ENCODE measurements at places on chromosomes 6 and 20. TPM values are rescaled to one million over a fixed set of nuclear protein-coding genes. Genes with fewer than 3 reads are reported as not detected.

GRCh38 chr6:35519313-35520015 is 6.8 kb upstream of the TULP1 start:
- no peak for DNase-seq

- no peak for DNase-seq
Measured at GRCh38 chr6:147167576-147168461, 36.4 kb upstream of the STXBP5 start.

Gene AKAP7
- total RNA-seq, result 4.3 TPM

Gene LTA
- total RNA-seq, result 733 TPM

DNA sequence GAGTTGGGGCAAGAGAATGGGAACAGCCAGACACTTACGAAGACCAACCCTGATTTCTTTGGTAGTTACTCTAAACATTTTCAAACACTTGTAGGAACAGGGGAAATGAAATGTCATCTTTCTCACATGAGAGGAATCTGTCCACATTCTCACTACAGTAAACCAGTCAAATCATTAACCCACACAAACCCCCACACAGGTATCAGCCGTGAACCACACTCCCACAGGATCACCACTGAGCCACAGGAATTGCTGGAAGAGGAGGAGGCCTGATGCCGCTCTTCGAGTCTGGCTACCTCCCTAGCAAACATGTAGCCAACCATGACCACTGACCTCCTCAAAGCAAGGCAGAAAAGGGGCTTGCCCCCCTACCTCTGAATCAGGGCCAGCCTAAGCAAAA is 6.9 kb upstream of the RSPO3 start:
- no peak for DNase-seq

Gene HLA-DRB5
- 0.82 TPM for total RNA-seq

Gene RGS19
- total RNA-seq, result 43.2 TPM

DNA sequence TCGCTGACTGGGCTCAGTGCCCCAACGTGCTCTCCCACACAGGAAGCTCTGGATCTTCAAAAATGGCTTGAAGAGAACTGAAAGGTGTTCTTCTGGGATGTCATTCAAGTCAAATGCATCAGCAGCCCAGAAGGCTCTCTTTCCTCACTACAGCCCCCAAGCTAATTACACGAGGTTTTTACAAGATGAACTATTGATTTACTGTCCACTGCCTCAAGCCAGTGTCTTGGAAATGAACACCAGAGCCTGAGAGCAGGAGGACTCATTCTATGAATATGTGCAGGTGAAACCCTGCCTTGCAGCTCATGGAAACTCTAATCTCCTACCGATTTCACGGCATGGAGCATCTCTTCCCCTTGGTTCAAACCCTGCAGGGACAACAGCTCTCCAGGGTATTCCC is 98.9 kb upstream of the CST7 start:
- DNase-seq, result no peak

Gene HDGFL1
- not detected for total RNA-seq

Gene NOX3
- not detected for total RNA-seq

DNA sequence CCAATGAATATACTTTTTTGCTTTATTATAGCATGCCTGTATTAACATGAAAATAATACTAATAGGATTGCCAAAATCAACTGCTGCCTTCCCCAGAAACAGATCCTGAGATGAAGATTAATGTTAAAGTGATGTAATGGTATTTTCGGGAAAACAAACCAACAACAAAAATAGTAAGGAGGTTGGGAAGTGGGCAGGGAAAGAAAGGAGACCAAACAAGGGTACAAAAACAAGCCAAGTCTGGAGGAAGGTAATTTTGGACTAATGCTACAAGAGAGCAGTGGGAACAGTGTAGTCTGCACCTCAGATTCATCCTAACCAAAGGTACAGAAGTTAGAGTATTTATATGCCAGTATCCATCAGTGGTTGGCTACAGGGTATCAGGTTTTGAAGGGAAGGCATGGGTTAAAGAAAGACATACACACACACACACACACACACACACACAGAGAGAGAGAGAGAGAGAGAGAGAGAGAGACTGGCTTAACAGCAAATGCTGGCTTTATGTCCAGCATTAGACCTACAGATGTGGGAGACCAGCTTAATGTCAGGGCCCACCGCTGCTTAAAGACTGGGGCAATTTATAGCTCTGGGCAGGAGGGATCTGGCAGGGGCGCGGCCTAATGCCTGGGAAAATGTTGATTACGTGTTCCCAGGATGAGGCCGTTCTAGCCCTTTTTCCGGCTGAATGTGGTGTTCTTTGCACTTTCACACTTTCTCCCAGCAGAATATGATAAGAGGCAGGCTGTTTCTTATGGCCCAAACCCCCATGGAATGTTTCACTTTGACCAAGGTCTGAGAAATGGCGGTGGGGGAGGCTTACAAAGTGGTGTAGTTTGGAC is 3.8 kb upstream of the SLC17A1 start:
- DNase-seq, result no peak

GRCh38 chr6:157219201-157220200 is 103.8 kb downstream of the TMEM242 start:
- no peak for DNase-seq

Gene TCF21
- total RNA-seq, result not detected

- DNase-seq, result no peak
Measured at GRCh38 chr6:1378065-1379016, 11.0 kb upstream of the FOXF2 start.

GRCh38 chr20:32743237-32744112 is at the start of gene COMMD7:
TSS of gene COMMD7 (minus strand) at chr20:32743467. CDS start at chr20:32743391, 76 bp downstream.
- DNase-seq, result peak; percentile 90

Gene DEFB129
- not detected for total RNA-seq

- DNase-seq, result no peak
Measured at GRCh38 chr6:22906091-22906549, 336.8 kb downstream of the HDGFL1 start.

Gene FUT9
- total RNA-seq, result not detected

DNA sequence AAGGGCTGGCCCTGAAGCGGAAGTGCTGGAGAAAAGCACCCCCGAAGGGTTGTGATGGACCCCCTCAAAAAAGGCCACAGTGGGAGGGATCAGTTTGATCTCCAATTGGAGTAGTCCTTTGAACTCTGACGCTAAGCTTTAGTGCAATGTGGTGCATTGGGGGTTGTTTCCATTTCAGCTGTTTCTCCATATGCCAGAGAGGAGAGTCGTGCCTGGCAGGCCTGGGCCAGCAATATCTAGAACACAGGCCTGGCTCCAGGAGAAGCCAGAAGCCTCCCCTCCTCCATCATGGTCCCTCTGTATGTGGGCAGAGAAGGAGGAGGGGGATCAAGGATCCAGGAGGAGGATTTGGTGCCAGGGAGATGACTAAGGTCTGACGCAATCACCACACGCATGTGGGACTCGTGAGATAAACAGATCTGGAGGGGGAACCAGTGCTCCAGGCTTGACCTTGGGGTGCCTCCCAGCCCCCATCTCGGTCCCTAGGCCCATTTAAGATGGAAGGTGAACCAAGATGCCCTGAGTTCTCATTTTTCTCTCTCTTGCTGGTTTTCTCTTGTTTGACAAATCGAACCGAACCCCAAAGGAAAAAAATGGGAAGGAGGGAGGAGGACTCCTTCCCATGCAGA is 517.4 kb upstream of the JARID2 start:
- peak; percentile 51 for DNase-seq

DNA sequence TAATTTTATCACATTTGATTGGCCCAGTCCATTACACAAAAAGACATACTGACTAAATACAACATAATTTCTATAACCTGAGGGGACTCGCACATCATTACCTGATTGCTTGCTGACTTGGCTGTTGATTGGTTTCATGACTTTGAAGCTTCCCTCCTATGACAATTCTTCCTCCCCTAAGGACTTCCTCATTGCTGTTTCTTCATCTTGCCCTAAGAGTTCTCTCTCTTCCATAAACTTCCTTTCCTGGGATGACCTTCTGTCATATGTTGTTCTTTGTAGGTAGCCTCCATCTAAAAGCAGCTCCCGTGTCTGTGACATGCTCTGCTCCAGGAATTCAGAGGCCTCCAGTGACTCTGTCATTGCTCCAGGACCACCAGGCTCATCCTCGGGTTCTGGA is 22.6 kb downstream of the RSPH3 start:
- DNase-seq, result no peak

- no peak for DNase-seq
Measured at GRCh38 chr20:50304501-50304856, 113.8 kb downstream of the CEBPB start.

DNA sequence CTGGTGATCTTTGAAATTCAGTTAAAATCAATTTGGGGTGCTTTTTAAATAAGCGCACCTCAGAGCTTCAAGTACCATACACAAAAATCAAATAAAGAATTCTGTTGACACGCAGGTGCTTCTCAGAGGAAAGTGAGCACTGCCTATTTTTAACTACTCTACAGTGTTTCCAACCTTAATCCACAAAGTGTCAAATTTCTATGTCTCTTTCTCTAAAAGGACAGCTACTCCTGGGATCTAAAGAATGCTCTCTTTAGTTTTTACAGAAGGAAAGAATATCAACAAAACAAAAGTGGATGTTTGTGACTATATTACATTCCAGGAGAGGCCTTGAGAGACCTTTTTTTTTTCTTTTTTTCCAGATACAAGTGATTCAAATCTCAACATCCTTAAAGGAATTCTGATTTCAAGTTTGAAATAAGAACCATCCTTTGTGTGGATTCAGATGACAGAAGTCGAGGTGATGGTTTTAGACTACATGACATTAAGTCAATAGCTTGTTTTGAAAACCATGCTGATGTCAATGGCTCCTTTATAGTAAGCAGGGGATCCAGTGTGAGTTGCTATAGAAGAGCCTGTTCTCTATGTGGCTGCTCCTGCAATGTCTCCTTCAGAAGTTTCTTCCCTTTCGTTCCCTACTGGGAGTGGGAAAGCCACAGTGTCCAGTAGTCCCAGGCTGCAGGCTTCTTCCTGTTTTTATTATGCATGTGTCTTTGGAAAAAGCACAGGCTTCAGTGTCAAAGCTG is 67.2 kb upstream of the DEFB112 start:
- DNase-seq, result no peak

- DNase-seq, result no peak
Measured at GRCh38 chr6:8087870-8088754, 14.2 kb downstream of the EEF1E1 start.

GRCh38 chr20:60008130-60008808 is 50.0 kb downstream of the CDH26 start:
- no peak for DNase-seq

Gene PHACTR1
- not detected for total RNA-seq

- peak; percentile 48 for DNase-seq
Measured at GRCh38 chr6:42367353-42368011, 84.2 kb downstream of the TRERF1 start.

- DNase-seq, result peak; percentile 64
Measured at GRCh38 chr20:21702553-21703470, 2.7 kb upstream of the PAX1 start.

DNA sequence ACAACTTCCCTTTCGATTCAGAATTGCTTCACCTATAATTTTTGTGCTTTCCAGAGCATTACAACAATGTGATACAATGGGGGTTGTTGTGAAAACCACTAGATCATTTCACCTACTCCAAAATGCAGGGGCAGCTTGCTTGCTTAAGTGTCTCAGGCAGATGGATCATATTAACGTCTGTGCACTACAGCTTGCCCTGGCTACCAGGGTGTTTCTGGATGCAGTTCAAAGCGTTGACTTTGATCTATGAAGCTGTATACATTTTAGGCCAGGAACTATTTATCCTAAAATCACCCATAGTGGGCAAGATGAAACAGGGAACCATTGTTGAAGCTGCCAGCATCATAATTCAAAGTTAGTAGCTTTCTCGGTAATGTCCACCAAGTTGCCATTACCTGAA is 339.5 kb upstream of the HSF2 start:
- DNase-seq, result no peak

Gene POM121L2
- not detected for total RNA-seq

Gene QRSL1
- total RNA-seq, result 13.2 TPM

DNA sequence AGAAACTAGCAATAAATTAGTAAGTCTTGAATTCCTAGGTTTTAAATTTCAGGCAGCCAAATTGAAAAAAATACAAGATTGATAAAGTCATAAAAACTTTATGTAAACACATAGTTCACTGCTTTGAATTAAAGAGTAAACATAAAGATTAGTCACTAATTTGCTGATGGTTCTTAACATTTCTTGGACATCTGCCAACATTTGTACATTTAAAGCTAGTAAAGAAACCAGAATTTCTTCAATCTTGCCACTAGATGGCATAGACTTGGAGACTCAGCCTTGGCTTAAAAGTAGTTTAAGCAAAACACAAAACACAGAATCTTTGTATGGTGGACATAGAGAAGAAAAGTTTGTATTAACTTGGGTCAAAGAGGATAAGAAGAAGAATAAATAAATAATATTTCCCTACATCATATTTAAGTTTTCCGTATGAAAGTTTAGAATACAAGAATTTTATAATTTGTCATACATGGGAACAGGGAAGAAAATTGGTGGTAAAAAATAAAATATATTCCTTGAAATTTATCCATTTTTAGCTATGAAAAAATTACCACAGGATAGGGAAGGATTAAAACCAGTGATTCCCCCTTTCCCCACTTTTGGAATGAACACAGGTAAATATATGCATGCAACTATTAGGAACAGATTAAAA is 41.7 kb upstream of the FAM135A start:
- DNase-seq, result no peak

DNA sequence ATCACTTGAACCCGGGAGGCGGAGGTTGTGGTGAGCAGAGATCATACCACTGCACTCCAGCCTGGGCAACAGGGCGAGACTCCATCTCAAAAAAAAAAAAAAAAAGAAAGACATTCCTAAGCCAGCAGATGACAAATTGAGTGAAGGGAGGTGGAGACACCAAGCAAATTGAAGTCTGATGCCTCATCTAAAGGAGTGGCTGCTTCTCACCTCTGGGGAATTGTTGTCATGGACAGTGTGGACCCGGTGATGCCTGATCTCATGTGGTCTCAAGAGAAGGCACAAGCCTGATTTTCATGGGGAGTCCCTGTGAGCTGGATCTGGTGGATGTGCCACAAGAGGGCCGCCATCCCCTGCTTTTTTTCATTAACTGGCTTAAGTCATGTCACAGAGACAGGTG is 272.0 kb downstream of the ZNF217 start:
- DNase-seq, result no peak

DNA sequence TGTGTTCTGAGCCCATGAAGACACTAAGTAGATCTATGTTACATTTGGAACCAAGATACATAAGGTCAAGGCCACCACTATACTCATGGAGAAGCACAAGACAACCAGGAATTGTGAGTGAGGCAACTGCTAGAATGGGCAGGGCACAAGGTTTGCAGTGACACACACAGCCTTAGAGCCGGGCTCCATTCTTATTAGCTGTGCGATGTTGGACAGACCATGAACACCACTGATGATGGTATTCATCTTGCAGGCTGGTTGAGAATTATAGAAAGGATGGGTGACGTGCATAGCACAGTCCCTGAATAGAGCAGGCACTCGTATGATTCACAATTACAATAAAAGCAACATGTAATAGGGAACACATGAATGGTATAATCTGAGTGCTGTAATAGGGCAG is 172.4 kb downstream of the GJA10 start:
- DNase-seq, result no peak

Gene CST4
- not detected for total RNA-seq

GRCh38 chr20:25187220-25187619 is 8.3 kb upstream of the ENTPD6 start:
- DNase-seq, result no peak
